ENCODE measurements at places on chromosomes 3 and 15. TPM values are rescaled to one million over a fixed set of nuclear protein-coding genes. Genes with fewer than 3 reads are reported as not detected.

Gene TIGIT
- total RNA-seq = 42.4 TPM

DNA sequence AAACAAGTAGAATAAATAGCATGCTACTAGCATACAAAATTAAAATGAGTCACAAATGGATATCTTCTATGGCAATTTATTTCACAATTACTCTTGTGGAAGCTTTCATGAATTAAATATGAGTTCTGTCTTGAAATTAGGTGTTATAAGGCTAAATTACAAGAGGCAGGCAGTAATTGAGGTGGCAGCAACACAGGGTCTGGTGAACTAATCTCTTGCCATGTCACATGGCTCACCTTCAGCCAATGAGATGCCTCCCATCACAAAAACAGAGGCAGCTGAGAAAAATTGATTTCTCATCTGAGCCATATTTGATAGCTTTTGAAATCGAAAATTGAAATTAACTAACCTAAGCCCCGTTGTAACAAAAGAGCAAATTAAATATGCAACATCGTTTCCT lies 268.8 kb downstream of the NR2F2 start:
- DNase-seq = no peak

Gene IDH2
- 233 TPM for total RNA-seq

Gene P2RY14
- 1.2 TPM for total RNA-seq

- DNase-seq = no peak
Measured at GRCh38 chr3:171615281-171615680, 155.1 kb upstream of the TNIK start.

GRCh38 chr3:50539356-50540286 lies 27.9 kb downstream of the C3orf18 start:
- no peak for DNase-seq

GRCh38 chr3:62143843-62144450 lies 229.4 kb downstream of the FEZF2 start:
- no peak for DNase-seq

DNA sequence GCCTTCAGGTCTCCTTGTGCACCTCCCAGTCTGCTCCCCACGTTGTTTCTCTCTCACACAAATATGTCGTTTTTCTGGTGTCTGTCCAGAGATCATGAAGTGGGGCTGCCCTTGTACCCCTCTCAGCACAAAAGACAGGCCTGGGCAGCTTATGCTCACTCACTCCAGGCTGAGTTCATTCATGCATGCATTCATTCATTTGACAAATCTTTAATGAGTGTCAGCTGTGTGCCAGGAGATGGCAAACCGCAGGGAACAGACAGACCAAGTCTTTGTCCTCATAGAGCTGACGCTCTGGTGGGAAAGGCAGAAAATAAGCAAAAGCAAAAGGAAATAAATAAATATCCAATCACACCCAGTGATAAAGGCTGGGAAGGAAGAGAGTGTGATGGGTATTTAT lies 7.6 kb upstream of the TRH start:
- DNase-seq = no peak

GRCh38 chr3:124451630-124452317 lies 278.5 kb upstream of the UMPS start:
- no peak for DNase-seq

GRCh38 chr15:71471347-71471746 lies 339.0 kb upstream of the NR2E3 start:
- DNase-seq = no peak

Gene GALNT15
- not detected for total RNA-seq

Gene ATP8B4
- 30.3 TPM for total RNA-seq

GRCh38 chr3:16137977-16138376 lies 36.5 kb upstream of the GALNT15 start:
- no peak for DNase-seq

Gene MAGEL2
- total RNA-seq = not detected

Gene FEZF2
- not detected for total RNA-seq

- DNase-seq = no peak
Measured at GRCh38 chr3:19652336-19652735, 281.7 kb downstream of the EFHB start.

GRCh38 chr15:38670128-38671005 lies 105.8 kb upstream of the RASGRP1 start:
- DNase-seq = no peak

Gene GOLGA6D
- total RNA-seq = not detected

DNA sequence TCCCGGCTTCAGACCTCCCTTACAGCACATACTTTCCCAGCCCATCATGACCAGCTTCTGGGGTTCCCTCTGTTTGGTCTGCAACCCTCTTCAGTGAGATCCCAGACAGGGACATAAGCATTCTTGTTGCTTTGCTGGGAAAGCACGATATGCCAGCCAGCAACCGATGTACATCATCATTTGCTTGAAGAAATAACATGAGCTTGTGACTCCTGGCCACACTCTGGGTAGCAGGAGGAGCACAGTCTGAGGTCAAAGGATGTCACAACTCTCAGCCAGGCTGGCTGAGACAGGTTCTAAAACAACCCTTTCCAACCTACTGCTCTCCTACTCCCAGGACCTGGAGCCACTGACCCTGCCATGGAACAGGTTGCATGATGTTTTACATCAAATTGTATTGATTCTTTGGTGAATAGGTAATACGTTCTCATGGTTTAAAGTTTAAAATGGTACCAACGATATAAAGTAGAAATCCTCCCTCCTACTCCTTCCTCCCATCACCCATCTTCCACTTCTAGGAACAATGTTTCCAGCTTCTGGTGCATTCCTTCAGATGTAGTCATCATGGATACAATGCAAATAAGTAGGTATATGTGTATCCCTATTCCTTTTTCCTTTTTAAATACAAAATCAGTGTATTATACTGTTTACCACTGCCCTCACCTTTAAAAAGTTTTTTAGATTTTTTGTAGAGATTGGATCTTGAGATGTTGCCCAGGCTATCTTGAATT lies 190.3 kb downstream of the OPA1 start:
- DNase-seq = no peak

DNA sequence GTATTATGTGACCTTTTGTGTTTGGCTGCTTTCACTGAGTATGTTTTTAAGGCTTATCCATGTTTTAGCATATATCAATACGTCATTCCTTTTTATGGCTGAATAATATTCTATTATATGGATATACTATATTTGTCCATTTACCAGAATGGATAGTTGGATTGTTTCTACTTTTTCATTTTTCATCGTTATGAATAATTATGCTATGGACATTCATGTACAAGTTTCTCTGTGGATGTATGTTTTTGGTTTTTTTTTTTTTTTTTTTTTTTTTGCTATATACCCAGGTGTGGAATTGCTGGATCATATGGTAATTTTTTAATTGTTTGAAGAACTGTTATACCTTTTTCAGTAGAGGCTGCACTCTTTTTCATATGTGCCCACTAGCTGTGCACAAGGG lies 23.5 kb downstream of the DOCK3 start:
- DNase-seq = no peak

Gene FGF7
- total RNA-seq = not detected

GRCh38 chr3:55327131-55327920 lies 159.8 kb downstream of the WNT5A start:
- no peak for DNase-seq

Gene IL5RA
- 0.64 TPM for total RNA-seq

- no peak for DNase-seq
Measured at GRCh38 chr15:62787401-62787800, 255.1 kb upstream of the TPM1 start.

Gene HEXA
- total RNA-seq = 92.2 TPM

Gene SV2B
- 0.08 TPM for total RNA-seq

GRCh38 chr15:97522347-97522746 lies 438.2 kb upstream of the ARRDC4 start:
- DNase-seq = no peak

GRCh38 chr15:34106423-34106822 lies 4.5 kb downstream of the PGBD4 start:
- DNase-seq = no peak

DNA sequence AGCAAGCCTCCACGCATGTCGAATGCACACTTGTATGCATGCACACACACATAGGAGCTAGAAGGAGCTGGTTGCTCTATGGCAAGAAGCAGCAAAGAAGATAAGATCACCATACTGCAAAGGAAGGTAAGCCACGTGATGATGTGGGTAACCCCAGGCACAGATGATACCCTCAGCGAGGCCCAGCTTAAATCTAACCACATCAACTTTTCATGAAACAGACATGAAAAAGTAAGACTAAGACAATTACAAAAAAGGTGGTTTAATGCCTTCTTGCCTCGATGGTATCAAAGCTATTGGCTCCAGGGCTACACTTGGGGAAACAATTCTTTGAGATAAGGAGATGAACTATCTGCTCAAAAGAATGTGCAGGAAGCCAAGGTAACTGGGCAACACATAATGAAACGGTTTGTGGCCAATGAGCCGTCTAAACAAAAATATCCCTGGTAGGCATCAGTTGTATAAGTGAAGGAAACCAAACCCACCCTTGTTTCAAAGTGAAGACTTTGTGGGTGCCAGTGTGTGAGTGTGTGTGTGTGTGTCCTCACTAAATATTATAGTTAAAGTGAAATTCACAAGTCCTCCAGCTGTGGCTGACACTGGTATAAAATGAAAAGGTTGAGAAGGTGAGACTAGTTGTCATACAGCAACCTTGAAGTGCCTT lies 365.7 kb upstream of the ICE2 start:
- peak; percentile 50 for DNase-seq

Gene CTSH
- 31.5 TPM for total RNA-seq

Gene EIF1B
- 38.3 TPM for total RNA-seq

DNA sequence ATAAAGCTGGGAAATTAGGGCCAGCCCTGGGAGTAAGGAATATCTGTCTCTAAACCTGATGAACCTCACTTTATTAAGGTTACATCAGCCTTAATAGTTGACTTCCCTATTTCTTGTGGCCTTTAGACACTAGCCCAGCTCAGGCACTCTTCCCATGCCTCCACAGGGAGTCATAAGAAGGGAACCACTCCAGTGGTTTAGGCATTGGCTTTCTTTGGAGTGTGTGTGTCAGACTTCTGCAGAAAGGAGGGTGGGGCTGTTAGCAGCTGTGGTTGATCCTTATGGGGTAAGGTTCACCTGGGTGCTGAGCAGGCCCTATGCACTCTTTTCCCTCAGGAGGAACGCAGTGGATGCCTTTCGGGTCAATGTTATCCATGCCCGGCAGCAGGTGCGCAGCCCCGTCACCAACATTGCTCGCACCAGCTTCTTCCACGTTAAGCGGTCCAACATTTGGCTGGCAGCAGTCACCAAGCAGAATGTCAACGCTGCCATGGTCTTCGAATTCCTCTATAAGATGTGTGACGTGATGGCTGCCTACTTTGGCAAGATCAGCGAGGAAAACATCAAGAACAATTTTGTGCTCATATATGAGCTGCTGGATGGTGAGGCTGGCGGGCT lies 4.0 kb downstream of the AP2M1 start:
- DNase-seq = no peak

DNA sequence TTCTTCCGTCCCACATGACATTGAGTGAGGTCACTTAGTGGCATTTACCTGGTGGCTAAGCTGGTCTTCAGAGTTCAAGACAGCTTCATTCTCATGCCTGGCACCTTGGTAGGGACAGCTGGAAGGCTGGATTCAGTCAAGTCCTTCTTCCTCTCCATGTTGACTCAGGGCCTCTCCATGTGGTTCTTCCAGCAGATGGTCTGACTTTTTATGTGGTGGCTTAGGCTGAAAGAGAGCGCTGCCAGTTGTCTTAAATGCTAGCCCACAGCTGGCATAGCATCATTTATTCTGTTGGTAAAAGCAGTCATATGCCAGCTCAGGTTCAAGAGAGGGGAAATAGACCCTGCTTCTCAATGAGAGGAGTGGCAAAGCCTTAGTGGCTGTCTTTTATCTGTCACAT lies 53.0 kb upstream of the CTDSPL start:
- no peak for DNase-seq

Gene TTBK2
- 17.2 TPM for total RNA-seq

Gene SNX22
- 0.80 TPM for total RNA-seq

Gene MSL2
- 71.5 TPM for total RNA-seq

DNA sequence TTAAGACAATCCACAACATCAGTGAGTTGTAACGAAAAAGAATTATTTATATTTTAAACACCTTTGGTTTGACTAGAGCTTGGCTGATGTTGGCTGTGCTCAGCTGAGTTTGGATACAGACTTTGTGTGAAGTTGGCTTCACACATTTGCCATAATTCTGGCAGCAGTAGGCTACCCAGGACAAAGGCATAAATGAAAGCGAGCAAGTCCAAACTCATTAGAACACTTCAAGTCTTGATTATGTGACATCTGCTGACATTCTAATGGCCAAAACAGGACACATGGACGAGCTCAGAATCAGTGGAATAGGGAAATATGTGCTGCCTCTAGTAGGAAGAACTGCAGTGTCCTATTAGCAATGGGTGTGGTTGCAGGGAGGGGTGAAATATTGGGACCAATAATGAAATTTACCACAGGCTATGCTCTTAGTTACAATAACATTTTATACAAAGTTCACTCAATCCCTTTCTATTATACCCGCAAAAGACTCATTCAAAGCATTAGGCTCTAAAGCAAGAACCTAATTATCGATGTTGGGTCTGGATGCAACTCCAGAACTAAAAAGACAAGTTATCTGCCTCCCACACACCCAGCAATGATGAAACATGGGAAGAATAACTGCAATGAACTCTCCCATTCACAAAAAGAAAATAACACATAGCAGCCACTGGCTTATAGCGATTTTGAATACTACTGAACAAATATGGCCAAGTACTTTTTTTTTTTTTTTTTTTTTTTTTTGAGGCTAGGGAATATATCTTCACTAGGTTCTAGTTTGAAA lies 493.9 kb upstream of the RASGRP1 start:
- no peak for DNase-seq

Gene BFSP2
- not detected for total RNA-seq

GRCh38 chr3:149828390-149828789 lies 15.4 kb downstream of the RNF13 start:
- no peak for DNase-seq

Gene CHRD
- not detected for total RNA-seq

Gene NEDD4
- total RNA-seq = 6.6 TPM

DNA sequence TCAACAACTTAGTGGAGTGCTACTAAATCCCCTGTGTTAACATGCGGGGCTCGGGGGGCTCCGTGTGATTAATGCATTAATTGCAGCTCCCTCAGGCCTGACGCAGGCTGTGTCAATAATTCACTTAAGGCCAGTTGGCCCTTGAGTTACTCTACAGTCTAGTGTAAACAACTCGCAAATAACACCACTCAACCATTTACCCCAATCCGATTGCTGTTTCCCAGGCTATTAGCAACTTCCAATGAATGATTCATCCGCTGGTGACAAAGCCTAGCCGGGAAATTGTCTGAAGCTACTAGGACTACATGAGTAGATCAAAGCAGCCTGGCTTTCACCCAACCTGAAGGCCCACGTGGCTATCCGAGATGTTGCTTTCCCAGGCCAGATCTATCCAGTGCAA lies 121.3 kb upstream of the SOX14 start:
- DNase-seq = no peak

Gene SENP8
- total RNA-seq = 1.2 TPM

DNA sequence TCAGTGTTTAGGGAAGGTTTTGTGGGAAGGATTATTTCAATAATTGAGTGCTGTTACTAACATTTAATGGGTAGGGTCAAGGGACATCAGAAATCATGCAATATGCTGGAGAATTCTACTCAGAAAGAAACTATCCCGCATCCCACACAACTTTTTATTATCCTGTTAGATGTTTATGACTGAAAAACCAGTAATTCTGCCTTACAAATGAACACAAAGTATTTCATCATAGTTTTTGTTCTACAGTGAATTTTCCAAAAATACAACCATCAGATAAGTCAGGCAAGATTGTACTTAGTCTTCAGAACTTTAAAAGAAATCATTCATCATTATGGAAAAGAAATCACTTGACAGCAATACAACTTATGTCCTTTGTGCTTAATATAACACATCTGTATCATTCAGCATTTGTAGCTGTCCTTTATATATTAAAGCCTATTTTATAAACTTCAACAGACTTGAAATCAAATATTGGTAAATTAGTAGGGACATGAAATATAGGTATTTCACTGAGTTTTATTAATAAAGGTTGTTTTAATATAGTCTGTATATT lies 61.9 kb downstream of the TRPM7 start:
- DNase-seq = no peak
